ENCODE measurements at places on chromosomes 2 and 18.

- DNase-seq, result no peak
These were observed 25.7 kb upstream of the NCK2 start for GRCh38 chr2:105718846-105719481.

GRCh38 chr2:198289811-198290210 is 485.4 kb downstream of the PLCL1 start:
- no peak for DNase-seq

DNA sequence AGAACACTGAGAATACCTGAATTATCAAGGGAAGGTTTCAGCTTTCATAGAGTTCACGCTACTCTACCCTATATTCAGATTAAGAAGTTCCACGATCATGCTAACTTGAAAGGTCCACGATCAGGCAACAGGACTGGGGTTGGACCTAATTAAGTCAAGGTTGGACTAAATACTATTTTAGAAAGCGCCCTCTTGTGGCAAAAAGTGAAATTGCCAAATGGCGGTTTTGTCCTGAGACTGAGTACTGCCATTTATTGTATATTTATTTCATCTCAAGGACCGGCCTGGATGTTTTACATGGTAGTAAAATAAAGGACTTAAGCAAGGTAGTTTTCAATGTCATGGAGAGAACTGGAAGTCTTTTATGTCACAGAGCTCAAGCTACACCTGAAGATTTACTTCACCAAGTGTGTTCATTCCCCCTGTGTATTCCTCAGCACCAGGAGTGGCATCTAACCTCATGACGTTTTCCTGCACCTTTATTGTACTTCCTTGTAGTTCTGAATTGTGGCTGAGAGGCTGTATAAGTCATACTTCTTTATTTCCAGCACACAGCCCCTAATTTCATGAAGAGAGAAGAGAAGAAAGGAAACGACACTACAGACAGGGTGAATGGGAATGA is 56.8 kb downstream of the SRD5A2 start:
- peak; percentile 73 for DNase-seq

- no peak for DNase-seq
These were observed 90.6 kb upstream of the WDR75 start for GRCh38 chr2:189350540-189351209.

Measured in activated CD4-positive, alpha-beta T cell treated with anti-CD3 and anti-CD28 coated beads for 48 hours (primary cell).